ENCODE measurements at places on chromosomes 6 and 20.

- no peak for DNase-seq
Observed at GRCh38 chr6:37551867-37552266, 52.2 kb upstream of the CCDC167 start.

DNA sequence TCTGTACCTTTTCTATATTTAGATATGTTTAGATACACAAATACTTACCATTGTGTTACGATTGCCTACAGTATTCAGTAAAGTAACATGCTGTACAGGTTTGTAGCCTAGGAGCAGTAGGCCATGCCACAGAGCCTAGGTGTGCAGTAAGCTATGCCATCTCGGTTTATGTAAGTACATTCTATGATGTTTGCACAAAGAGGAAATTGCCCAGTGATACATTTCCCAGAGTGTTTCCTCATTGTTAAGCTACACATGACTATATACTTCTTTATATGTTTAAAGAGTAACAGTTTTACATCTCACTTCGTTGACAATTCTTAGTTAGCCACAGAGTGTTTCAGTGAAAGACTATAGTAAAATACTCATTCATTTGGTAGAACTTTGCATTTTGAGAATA, 51.5 kb downstream of the SLC35F1 start:
- no peak for DNase-seq

- no peak for DNase-seq
Observed at GRCh38 chr20:10200330-10200729, 18.3 kb upstream of the SNAP25 start.

DNA sequence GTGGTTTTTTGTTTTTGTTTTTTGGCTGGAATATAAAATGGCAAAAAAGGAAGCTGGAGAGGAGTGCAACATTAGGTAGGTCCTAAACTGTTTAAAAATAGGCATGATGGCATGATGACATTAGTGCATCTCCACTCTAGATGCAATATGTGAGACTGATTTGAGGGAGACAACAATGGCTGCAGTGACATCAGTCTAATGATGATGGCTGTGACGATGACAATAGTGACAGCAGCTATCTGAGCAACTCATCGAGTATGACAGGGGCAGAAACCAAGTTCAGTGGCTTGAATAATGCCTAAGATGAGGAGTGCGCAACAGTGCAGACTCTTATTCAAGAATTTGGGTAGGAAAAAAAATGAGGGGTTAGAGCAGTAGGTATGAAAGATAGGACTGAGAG, 82.0 kb downstream of the HS3ST5 start:
- no peak for DNase-seq

GRCh38 chr20:56996533-56996932, 269.9 kb downstream of the BMP7 start:
- DNase-seq: no peak

DNA sequence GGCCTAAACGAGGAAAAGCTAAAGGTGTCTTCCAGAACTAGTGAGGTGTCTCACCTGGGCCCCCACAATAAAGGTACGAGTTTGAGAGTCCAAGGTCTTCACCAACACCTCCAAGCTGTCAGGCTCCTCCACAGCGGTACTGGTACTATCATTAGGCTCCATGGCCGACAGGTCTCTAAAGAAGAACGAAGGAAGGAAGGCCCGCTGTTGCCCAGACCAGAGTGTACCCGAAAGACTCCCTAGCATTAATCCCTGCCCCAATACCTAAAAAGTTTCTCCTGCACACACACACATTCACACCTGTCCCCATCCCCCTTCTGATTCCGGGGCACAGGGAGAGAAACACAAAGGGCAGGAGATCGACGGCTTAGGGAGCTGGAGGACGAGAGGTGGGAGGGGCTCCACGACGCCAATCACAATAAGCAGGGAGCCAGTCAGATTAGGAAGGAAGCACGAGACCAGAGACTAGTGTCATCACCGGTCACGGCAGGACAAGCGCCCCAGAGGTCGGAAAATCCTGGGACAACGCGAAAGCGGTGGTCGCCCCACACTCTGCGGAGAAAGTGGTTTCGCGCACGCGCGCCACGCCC, 764 bp downstream of the BAG6 start:
- no peak for DNase-seq

GRCh38 chr6:43129434-43130194, 41.5 kb upstream of the SRF start:
- peak; percentile 13 for DNase-seq

GRCh38 chr6:146560607-146561006, 17.0 kb downstream of the RAB32 start:
- no peak for DNase-seq

DNA sequence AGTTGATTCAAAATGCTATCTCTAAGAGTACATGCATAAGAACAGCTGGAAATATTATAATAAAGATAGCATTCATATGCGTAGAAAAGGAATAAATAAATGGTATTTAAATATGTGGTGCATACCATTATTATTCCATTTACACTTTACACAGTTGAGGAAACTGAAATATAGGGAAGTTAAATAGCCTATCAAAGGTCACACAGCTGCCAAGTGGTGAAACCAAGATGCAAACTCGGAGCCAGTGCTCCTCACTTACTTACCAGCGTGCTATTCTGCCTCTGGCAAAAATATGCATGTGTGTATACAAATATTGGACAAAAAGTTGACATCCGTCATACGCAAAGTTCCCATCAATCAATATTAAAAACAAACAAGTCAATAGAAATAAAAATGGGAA, 22.3 kb upstream of the ANKEF1 start:
- DNase-seq: no peak

DNA sequence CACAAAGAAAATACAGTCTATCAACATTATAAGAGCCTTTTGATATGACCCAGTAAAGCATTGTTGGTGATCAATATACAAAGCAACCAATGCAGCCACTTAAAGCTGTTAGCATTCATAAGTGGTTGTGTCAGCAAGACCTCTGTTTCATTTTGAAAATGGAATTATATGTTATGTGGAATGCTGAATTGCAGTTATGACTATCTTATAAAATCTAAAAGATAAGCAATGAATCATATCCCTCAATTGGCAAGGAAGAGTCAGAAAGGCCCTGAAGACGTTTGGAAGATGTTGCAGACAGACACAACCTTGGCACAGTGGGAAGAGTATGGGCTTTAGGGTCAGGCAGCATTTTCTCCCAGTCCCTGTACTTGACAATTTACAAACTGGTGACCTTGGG, 93.8 kb upstream of the RNF217 start:
- DNase-seq: no peak

GRCh38 chr20:47740121-47740861, 45.0 kb downstream of the SULF2 start:
- no peak for DNase-seq

- DNase-seq: no peak
Observed at GRCh38 chr6:69179681-69180080, 544.6 kb downstream of the ADGRB3 start.
